Epithelial cell of esophagus (primary cell): ENCODE measurements at places on chromosomes 6 and 20.

GRCh38 chr6:493840-494239 lies 102.3 kb downstream of the IRF4 start:
- no peak for DNase-seq

GRCh38 chr6:37501632-37502491 lies 2.2 kb upstream of the CCDC167 start:
- no peak for DNase-seq

- peak; percentile 99 for DNase-seq
Measured at GRCh38 chr20:41003143-41003935, 25.3 kb upstream of the TOP1 start.

GRCh38 chr6:89449193-89449592 lies 16.2 kb downstream of the ANKRD6 start:
- no peak for DNase-seq

DNA sequence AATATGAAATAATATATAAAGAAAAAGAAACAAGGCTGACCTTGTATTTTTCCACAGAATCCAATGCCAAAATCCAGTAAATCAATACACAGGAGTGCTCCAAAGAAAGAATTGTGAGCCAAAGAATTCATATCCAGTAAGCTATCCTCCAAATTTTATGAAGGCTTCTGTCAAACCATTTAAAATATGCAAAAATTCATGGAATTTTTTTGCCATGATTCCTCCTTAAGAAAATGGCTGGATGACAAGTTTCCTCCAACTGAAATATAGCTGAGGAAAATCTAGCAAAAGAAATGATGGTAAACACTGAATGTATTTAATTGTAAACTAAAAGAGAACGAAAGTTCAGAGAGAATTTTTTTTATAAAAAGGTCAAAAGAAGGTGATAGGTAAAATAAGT lies 290.3 kb downstream of the UBE3D start:
- DNase-seq, result no peak

- DNase-seq, result no peak
Measured at GRCh38 chr20:21681922-21682318, 23.5 kb upstream of the PAX1 start.

GRCh38 chr6:41093729-41094128 lies 21.0 kb downstream of the NFYA start:
- DNase-seq, result no peak

DNA sequence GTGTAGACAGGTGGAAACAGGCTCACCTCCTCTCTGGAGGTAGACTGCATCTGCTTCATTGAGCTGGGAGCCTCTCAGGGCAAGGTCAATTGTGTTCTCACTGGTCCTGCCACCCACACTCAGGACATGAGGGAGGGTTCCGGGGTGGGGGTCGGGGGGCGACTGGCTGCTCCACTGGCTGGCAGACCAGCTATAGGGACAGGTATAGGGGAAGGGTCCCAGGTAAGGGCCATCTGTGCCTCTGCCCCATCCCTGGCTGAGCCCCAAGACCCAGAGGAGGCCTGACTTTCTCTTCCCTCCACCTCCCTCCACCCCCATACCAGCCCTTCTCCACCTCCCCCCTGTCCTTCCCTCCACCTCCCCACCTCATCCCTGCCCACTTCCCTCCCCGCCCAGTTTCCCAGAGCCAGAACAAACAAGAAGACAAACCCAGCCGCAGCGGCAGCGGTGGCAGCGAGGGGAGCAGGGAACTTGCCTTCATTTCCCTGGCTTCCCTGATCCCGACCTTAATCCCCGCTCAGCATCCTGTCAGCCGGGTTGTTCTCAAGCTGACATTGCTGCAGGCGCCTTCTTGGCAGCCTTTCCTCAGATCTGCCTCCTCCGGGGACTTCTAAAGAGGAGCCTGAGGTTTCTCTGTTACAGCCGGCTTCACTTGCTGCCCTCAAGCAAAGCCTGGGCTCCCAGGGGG lies 18.3 kb upstream of the FOXP4 start:
- DNase-seq, result no peak

GRCh38 chr6:46011188-46012085 lies 4.2 kb downstream of the CLIC5 start:
- DNase-seq, result no peak

DNA sequence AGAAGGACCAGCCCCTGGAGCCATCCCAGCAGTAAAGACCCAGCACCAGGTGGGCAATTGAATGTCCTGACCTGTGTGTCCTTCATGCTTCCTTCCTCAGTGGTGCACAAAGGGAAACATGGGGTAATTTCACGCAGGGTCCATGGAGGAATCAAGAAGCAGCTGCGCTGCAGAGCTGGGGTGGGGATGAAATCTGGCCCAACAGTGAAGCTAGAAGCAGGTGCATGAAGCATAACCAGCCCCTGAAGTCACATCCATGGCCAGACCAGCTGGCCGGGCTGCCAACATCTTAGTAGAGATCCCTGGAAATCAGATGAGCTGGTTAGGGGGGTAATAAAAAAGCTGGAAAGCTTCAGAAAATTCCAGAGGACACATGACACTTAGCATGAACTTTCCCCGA lies 646.7 kb upstream of the DEFB115 start:
- DNase-seq, result no peak

GRCh38 chr6:6678811-6679210 lies 90.3 kb downstream of the LY86 start:
- no peak for DNase-seq

DNA sequence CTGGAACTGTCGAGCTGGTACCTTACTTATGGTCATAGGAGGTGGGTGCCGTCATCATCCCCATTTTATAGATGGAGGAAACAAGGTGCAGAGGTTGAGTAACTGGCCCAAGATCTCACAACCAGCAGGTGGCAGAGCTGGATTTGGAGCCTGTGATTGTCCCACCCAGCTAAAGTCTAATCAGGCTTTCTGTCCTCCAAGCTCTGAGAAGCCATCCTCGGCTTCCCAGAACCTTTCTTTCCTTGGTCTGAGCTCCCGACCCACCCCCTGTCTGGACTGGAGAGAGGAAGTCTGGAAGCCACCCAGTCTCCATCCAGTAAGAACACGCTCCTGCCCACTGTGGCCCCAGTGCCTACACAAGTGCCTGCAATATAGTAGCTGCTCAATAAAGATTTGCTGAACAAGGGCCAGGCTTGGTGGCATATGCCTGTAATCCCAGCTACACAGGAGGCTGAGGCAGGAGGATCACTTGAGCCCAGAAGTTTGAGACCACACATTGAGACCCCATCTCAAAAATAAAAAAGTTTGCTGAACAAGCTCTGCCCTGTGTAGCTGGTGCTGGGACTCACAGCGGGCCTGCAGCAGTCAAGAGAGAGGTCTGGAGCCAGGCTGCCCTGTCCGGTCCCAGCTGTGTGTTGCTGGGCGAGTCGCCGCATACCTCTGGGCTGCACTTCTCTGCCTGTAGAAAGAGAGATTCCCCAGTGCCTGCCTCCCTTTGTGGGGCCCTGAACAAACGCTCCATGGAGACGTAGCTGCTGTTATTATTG lies 32.5 kb upstream of the DLGAP4 start:
- DNase-seq, result peak; percentile 40

DNA sequence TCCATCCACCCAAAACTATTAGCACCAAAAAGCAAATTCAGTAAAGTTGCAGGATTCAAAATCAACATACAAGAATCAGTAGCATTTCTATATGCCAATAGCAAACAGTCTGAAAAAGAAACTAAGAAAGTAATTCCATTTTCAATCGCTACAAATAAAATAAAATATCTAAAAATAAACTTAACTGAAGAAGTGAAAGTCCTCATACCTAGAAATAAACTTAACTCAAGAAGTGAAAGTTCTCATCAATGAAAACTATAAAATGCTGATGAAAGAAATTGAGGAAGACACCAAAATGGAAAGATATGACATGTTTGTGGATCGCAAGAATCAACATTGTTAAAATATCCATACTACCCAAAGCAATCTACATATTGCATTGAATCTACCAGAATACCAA lies 103.0 kb upstream of the ARID1B start:
- DNase-seq, result no peak

GRCh38 chr20:48758206-48758820 lies 69.5 kb downstream of the PREX1 start:
- no peak for DNase-seq

GRCh38 chr20:4104045-4104444 lies 88.7 kb upstream of the RNF24 start:
- no peak for DNase-seq

GRCh38 chr20:2331901-2332565 lies 36.2 kb downstream of the TGM3 start:
- no peak for DNase-seq

DNA sequence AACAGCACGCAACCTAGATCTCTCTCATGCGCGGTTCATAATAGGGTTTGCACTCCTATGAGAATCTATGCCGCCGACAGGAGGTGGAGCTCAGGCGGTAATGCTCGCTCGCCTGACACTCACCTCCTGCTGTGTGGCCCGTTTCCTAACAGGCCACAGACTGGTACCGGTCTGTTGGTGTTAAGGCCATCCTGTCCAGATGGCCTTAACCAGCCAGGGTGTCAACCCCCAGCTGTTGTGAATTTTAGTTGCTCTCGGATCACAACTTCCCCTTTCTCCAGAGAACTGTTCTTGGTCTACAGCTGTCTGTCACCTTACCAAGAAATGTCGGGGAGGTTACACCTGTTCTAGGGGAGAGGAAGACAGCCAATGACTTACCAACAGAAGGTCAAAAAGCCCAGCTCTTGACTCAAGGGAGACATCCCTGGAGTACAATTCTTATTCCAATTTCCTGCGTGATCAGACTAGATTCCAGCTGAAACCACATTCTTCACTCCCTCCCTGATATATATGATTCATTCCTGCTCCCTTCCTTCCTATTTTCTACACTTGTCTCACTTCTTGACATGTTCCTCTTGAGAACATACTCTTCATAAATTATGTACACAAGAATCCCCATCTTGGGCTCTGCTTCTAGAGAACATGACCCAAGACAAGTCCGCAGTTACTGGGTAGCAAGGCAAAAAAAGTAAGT lies 23.1 kb upstream of the DNAAF9 start:
- DNase-seq, result peak; percentile 30

DNA sequence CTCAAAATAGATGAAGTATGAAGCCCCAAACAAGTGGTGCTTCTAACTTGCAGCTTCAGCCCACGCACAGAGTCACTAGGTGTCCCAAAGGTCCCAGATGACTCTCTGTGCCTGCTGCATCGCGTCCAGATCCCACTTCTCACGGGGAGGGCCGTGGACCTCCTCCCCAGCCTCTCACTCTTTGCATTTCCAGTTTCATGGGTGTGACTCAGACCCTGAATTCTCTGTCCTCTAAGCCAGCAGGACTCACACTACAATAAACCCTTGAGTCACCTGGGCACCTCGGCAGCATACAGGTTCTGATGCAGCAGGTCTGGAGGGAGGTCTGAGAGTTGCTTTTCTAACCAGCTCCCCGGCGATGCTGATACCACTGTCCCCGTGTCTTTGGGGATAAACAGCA lies 114.0 kb upstream of the RIN2 start:
- peak; percentile 40 for DNase-seq

- DNase-seq, result no peak
Measured at GRCh38 chr6:138526822-138527235, 27.5 kb upstream of the NHSL1 start.

DNA sequence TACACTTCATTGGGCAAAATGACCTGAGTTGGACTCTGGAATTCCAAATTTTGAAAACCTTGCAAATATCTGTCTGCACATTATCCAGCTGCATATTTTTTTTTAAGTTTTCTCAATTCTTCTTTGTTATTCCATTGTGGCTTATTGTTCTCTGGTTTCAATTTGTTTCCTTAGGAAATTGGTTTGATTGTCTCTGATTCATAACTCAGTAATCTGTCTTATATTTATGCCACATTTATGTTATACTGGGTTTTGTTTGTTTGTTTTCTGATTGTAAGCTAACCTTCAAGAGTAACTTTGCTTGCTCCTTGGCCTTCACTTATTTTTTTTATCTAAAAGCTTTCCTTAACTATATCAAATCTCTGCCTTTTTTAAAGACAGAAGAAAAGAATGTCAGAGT lies 193.3 kb upstream of the PLCB4 start:
- DNase-seq, result no peak

DNA sequence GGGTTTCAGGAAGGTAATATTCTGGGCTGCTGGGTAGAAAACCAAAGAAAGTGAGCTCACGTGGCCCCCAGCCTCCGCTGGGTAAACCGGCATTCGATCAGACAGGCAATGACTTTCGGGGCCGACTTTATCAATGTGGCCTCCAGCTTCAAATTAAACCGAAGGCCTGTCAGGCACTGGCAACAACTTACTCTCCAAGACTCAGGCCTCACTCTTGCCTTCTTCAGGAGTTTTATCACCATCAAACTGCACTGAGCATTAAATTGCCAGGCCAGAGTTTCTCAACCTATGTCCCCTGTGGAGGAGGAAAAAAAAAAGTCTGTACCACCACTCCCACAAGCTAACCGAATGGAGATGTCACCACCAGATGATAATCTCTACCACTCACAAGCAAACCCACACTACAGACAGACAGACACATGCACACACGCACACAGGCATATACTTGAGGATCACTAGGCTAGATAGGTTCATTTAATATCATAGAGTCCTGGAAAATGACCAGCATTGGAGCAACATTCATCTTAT lies 1.1 kb upstream of the MBOAT1 start:
- no peak for DNase-seq

GRCh38 chr6:166650824-166651807 lies 24.1 kb upstream of the RPS6KA2 start:
- no peak for DNase-seq

- peak; percentile 63 for DNase-seq
Measured at GRCh38 chr6:154887051-154887450, 108.1 kb upstream of the TIAM2 start.

DNA sequence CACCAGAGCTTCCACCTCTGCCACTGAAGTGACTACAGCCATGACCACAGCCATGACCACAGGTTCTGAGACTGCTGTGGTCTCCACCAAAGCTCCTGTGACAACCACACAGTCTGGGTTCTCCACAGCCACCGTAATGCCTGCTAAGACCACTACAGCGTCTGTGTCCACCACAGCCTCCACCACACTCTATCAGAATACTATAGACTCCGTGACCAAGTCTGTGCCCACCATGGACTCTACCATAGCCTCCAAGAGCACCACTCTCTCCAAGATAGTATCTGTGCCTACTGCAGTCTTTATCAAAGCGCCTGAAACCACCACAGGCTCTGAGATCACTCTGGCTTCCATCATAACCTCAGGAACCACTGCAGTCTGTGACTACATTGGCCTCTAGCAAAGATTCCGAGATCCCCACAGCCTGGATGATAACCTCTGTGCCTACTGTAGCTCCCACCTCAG lies 18.3 kb upstream of the MUC21 start:
- no peak for DNase-seq

GRCh38 chr6:137904822-137905617 lies 38.0 kb downstream of the TNFAIP3 start:
- DNase-seq, result peak; percentile 58

- DNase-seq, result no peak
Measured at GRCh38 chr6:4928426-4928825, 75.4 kb downstream of the RPP40 start.
